ENCODE measurements at places on chromosomes 11 and 22.

- no peak for DNase-seq
Measured at GRCh38 chr11:12455938-12456337, 78.6 kb downstream of the PARVA start.

DNA sequence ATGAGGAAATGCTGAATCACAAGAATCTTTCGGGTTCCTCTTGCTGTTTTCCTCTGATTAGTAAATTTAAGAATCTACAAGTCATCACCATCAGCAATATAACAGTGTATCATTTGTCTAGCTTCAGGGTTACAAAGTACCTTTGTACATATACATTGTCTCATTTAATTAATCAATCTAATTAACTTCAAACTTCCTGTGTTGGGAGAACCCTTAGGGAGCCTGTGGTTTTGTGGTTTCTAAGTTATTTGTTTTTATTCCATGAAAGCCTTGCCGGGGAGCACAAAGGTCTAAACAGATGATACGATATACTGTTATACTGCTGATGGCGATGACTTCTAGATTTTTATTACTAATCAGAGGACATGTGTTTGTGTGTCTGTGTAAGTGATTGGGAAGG is 41.0 kb downstream of the TIMP3 start:
- DNase-seq, result no peak

- DNase-seq, result no peak
Measured at GRCh38 chr11:109106151-109106906, 315.7 kb upstream of the C11orf87 start.

DNA sequence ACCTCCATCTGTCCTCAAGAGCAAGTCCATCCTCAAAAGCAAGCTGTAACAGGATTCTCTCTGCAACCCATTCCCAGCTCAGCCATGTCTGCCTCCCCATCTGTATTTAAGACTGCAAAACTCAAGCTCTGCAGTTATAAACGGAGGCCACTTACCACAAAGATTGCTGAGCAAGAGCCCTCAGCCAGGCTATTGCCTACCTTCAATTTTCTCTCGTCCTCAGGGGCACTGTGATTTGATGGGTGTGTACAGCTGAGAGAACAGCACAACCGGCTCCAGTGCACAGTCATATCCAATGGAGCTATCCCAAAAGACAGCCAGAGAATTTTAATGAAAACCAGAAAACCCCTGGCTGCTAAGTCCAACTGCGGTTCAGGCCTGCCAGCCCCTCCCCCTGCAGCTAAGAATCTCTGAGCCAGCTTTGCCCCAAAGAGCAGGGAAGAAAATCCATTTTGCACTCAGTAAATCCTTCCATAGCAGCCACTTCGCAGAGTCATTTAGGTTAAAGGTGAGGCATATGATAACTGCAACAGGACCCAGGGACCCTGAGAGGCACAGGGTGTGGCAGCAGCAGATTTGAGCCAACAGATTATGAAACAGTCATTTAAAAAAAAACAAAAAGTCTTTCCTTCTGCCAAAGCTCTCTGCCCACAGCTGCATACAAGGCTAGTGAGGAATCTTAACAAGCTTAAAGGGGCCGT is 37.6 kb downstream of the RAB30 start:
- DNase-seq, result no peak

DNA sequence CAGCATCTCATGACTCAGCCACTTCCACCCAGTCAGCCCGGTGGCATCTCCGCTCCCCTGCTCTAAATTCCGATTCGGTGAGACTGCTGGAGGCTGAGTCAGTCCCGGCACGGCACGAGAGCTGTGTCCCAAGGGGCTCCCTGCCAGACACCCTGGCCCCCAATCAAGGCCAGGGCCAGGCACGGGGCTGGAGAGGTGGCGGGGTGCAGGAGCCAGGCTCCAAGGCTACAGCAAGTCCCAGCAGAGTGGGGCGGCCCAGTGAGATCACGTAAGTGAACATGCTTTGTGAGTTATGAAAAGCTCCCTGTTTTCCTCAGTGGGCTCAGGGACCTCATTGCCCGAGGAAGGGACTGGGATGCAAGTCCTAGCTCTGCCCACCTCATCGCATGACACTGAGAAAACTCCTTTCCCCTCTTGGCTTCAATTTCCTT is 3.0 kb downstream of the C11orf68 start:
- DNase-seq, result peak; percentile 32

GRCh38 chr11:109209572-109209971 is 212.4 kb upstream of the C11orf87 start:
- no peak for DNase-seq

DNA sequence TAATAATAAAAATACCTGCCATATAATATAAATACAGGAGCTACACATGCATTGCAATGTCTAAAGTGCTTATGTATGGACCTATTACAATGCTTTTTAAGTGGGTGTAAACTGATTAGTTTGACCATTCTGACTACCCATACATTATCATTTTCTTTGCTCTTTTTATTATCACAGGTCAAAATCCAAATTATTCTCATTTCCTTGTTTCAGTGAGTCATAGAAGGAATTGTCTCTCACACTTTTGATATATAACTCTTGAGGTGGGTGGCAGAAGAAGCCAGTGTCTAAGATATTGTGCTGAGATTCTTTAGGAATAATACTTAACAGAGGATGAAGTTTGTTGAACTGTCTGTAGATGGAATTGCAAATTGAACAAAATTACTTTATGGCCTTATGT is 35.6 kb downstream of the GAS2 start:
- no peak for DNase-seq

DNA sequence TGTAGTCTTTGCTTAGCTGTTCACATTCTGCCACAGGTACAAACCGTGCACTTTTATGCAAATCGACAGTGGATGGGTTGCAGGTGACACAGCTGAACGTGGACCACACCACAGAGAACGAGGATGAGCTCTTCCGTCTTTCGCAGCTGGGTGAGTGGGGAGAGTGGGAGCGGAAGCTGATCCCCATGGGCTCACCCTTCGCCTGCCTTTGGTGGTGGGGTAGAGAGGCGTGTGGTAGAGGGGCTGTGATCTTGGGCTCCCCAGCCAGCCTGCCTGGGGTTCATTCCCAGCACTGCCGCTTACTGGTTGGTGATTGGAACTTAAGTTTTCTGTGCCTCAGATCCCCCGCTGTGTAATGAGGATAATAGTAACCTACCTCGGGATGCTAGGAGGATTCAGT is 19.1 kb downstream of the TAB1 start:
- DNase-seq, result no peak

GRCh38 chr11:8038811-8039529 is 42.0 kb upstream of the TUB start:
- DNase-seq, result no peak

- DNase-seq, result peak; percentile 38
Measured at GRCh38 chr11:88886796-88887195, 179.0 kb downstream of the GRM5 start.

DNA sequence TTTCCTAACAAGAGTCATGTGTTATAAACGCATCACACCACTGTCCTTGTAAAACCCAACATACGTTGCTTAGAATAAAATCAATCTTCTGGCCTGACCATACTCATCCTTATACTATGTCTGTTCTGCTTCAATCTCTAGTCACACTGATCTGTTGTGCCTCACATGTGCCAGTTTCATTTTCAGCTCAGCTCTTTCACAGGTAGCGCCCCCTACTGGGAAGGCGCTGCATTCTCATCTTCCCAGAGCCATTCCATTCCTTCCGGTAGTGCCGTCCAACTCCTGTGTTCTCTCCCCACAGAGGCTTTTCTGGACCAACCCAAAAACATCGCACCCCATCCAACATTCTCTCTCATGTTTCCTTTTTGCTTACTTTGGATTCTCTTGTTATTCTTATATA is 22.2 kb downstream of the CASP5 start:
- peak; percentile 69 for DNase-seq

GRCh38 chr22:44449061-44449682 is 48.9 kb downstream of the RTL6 start:
- no peak for DNase-seq

GRCh38 chr22:22800716-22801115 is 86.9 kb upstream of the IGLL5 start:
- no peak for DNase-seq
